ENCODE measurements at places on chromosomes 16 and 17.
A peak's percentile ranks its signal among the peaks of the same experiment; 100 is the strongest.

- DNase-seq: no peak
These were observed 167.4 kb upstream of the CACNG5 start for GRCh38 chr17:66667491-66668030.

GRCh38 chr17:64147110-64148016, 17.4 kb upstream of the ERN1 start:
- DNase-seq: no peak

GRCh38 chr16:1362807-1363206, 11.1 kb downstream of the GNPTG start:
- no peak for DNase-seq

DNA sequence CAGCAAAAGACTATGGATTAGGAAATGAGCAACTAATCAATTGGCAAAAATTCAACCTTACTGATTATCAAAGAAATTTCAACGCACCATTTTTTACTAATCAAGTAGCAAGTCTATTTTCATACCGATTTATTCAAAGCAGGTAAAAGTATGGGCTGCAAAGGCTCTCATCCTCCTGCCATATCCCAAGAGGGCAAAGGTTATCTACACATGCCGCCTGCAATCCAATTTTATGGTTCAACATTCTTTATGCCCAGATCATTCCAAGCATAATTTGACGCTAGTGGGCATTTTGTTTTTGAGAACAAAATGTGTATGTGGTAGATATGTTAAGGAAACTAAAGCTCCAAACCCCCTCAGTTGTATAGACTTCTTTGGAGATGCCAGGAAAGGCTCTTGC, 270.6 kb downstream of the MAF start:
- DNase-seq: no peak

- no peak for DNase-seq
These were observed 25.7 kb downstream of the AKAP1 start for GRCh38 chr17:57110579-57111325.

- DNase-seq: no peak
These were observed 4.6 kb upstream of the CD7 start for GRCh38 chr17:82321947-82322466.

GRCh38 chr16:55480228-55480655, 1.2 kb downstream of the MMP2 start:
- no peak for DNase-seq

DNA sequence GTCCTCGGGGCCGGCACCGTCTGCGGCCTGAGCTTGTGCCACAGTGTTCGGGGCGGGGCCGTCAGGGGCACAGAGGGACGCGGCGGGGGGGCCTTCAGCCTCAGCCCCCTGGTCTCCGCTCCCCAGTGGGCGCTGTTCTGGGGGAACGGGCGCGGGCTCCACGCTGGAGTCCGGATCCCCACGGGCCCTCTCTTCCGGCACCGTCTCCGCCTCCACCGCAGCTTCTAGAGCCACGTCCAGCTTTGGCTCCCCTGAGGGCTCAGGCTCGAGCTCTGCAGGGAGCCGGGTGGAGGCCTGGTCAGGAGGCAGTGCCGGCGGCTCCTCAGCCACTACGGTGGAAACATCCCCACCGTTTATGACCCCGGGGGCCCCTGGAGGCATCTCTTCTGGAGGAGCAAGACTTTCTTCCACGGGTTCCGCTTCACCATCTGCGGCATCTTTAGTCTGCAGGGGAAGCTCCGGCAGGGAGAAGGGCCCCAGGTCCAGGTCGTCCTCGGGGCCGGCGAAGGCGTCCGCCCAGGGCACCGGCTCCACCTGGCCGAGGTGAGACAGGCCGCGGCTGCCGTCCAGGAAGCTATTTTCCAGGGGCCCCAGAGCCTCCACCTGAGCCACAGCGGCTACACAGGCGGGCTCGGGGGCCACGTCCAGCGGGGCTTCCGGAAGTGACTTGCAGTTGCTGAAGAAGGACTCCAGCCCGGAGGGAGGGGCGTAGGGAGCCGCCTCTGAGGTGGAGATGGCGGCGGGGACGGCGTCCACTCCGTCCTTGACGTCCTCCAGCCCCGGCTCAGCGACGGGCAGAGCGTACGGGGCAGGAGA, 62.4 kb downstream of the ZNF778 start:
- DNase-seq: no peak

DNA sequence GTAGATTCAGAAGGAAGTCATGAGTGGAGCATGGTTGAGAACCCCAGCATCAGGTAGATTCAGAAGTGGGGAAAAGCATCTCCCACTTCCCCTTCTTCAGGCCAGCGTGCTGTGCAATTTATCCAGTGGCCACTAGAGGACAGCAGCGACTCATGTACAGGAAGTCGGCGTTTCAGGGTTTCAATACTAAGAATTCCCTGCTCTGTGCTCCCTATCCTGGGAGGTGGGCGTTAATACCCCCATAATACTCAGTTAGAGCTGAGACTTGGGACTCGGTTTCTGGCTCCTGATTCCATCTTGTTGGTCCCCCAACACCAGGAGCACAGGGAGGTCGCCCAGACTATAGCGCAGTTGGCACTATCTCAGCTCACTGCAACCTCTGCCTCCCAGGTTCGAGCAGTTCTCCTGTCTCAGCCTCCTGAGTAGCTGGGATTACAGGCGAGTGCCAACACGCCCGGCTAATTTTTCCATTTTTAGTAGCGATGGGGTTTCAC, 75.3 kb upstream of the AMZ2 start:
- DNase-seq: no peak

DNA sequence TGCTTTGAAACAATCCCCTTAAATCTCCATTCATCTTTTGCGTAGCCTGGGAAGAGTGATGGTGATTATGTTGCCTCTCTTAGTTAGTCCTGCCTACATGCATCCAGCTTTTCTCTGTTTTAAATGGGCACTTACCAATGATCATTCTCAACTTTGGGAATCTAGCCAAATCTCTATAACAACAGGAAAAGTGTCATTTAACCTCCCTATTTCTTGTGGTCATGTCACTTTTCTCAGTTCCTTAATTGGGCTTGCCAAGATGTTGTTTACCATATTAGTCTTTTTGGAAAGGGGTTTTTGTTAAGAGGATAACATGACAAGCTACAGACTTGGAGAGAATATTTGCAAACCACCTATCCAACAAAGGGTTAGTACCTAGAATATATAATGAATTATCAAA, 15.6 kb upstream of the CLEC10A start:
- DNase-seq: peak; percentile 29

DNA sequence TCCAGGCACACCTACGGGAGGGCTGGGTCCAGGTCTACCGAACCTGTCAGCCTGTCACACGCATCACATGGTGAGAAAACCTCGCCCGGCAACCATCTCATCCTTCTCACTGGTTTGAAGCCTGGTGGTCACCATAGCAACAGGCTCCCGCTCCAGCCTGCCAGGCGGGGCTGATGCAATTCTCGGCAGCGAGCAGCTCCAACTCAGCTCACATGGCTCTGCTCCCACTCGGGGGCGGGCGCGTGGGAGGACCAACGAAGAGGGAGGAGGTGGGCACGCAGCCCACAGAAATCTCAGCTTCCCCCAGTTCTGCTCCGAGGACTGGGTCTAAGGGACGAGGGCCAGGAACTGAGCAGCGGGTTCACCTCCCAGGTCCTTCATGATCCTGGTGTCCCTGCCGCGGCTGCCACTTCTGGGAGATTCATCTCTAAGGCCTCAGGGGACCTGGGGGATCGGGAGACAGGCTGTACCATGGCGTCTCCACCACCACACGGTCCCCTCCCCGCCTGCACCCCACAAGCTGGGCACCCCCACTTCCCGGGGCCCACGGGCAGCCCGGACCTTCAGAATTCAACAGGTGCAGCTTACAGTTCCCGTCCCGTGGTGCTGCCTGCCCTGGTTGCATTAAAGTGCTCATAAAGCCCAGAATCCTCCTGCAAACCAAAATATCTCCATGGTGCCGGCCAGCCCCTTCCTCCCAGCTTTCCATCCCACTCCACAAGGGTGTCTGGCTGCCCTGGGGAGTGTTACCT, 25.8 kb downstream of the ABR start:
- DNase-seq: no peak

DNA sequence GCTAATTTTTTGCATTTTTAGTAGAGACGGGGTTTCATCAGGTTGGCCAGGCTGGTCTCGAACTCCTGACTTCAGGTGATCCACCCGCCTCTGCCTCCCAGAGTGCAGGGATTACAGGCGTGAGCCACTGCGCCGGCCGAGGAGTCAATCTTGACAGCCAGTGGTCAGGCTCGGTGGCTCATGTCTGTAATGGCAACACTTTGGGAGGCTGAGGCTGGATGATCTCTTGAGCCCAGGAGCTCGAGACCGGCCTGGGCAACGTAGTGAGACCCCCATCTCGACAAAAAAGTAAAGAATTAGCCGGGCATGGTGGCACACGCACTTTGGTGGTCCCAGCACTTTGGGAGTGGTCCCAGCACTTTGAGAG, 608 bp upstream of the PGS1 start:
- DNase-seq: no peak

GRCh38 chr17:320139-320538, 32.5 kb downstream of the RPH3AL start:
- no peak for DNase-seq

DNA sequence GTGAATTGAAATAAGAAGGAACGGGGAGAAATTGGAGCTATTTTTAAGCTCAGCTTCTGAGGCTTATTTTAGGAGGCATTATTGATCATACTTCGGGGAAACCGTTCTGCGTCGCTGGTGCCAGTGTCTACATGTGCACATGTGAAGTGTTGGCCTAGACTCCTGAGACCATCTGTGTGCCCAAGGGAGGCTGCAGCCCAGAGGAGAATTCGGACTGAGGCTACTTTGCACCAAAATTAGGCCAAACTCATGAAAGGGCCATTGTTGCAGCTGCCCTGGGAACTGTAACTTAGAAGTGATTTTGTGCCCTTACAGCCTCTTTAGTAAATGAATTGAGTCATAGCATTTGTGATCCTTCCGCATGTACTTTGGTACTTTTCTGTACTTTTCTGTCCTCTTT, 102.0 kb upstream of the NOL11 start:
- no peak for DNase-seq

GRCh38 chr16:69611103-69611640, 45.4 kb downstream of the NFAT5 start:
- DNase-seq: no peak

DNA sequence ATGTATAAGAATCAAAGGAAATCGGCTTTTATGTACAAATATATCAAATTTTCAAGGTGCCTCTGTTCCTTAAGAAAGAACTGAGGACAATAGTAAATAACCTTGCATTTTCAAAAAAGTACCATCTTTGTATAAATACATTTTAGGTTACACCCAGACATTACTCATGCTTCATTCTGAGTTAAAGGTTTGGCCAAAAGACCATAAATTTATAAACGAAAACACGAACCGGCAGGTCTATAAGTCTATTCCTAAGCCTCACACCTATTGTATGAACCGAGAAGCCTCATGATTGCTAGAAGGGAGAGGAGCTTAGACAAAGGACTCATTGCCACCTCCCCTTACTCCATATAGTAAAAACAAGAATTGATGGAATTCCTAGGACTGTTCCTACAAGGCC, 94.6 kb upstream of the PSMD7 start:
- no peak for DNase-seq

- DNase-seq: no peak
These were observed 204.2 kb upstream of the KCNJ16 start for GRCh38 chr17:69870751-69871199.

DNA sequence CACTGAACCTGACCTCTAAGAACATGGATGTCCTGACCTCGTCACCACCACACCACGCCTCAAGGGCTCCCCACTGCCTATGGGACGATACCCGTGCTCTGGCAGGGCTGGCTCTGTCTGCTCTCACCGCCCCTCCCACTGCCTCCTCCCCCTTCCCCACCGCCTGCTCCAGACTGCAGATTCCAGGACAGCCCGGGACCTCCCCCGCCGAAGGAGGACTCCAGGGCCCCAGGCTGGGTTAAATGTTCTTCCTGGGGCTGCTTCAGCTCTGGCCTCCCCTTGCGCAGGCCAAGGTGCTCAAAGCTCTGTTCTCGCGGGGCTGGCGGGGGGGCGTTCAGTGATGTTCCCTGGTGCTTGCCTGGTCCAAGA, 3.1 kb downstream of the NPW start:
- no peak for DNase-seq

DNA sequence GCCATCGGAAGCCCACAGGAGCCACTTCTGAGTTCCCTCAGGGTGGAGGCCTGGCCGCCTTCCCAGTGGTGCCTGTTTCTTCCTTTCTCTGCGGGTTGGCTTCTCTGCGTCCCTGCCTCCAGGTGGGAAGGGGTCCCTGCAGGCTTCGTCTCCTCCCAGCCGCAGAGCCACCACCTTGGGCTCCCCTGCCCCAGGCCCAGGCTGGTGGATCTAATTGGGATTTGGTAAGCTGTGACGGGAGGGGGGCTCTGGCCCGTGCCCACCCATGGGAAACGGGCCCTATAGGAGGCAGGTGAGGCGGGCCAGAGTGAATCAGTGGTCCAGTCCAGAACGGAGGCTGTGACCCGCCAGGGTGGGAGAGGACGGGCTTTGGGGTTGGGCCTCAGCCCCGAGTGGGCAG, 32.1 kb downstream of the JPH3 start:
- DNase-seq: no peak

- no peak for DNase-seq
These were observed 83.3 kb downstream of the C16orf95 start for GRCh38 chr16:87233928-87234327.

GRCh38 chr16:68246666-68247065, 1.5 kb downstream of the PLA2G15 start:
- no peak for DNase-seq

DNA sequence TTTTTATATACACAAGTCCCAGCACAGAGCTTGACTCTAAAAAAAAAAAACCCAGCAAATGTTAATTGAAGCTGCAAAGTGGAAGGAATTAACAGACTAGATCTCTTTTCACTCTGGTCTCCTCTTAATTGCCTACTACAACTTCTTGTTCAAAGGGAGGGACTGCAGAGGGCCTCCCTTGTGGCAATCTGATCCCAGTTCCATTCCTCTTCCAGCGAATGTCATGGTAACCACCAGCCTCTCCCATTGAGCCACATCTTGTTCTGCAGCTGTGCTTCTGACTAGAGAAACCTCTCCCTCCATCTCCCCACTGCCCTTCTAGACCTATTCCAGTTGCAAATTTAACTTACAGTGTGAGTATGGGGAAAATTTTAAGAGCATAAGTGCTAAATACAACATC, 5.9 kb downstream of the SUPT6H start:
- no peak for DNase-seq

GRCh38 chr17:44927696-44928095, 12.4 kb upstream of the GFAP start:
- no peak for DNase-seq

DNA sequence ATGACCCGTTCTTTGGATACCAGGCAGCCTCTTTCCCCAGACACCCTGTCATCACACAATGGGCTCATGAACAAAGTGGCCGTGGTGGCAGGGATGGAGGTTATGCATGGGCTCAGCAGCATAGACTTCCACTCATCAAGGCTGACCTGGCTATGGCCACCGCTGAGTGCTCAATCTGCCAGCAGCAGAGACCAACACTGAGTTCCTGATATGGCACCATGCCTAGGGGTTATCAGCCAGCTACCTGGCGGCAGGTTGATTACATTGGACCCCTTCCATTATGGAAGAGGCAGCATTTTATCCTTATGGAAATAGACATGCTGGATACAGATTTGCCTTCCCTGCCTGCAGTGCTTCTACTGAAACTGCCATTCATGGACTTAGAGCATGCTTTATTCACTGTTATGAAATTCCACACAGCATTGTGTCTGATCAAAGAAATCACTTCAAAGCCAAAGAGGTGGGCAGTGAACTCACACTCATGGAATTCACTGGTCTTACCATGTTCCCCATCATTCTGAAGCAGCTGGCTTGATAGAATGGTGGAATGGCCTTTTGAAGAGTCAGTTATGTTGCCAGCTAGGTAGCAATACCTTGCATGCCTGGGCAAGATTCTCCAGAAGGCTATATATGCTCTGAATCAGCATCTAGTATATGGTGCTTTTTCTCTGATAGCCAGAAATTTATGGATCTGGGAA, 160.6 kb downstream of the PRKCB start:
- no peak for DNase-seq

All from NCI-H1436 treated with DMSO at 0.1 percent for 48 hours (cell line).